Activated T-helper 2 cell treated with anti-CD3 and anti-CD28 coated beads, Interferon-gamma antibody, Interleukin-2, Interleukin-4, amounts not matched to agents 10 μg/mL and 5 μg/mL and 100 μg/mL, durations not matched to agents 14 hours and 24 hours and 36 hours (primary cell): ENCODE measurements at places on chromosomes 2 and 18. TPM values are rescaled to one million over a fixed set of nuclear protein-coding genes. Genes with fewer than 3 reads are reported as not detected.

MROH2A gene
- not detected in 2 replicates for total RNA-seq

DNA sequence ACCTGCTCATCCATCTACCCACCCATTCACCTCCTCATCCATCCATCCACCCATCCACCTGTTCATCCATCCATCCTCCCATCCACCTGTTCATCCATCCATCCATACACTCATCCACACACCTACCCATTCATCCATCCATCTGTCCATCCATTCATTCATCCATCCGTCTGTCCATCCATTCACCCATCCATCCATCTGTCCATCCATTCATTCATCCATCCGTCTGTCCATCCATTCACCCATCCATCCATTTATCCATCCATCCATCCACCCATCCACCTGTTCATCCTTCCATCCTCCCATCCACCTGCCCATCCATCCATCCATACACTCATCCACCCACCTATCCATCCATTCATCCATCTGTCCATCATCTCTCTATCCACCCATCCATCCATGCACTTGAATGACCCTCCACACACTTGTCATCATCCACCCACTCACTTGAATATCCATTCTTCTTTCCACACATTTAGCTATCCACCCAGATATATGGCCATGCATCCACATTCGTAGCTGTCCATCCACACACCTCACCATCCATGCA, 45.0 kb downstream of the CROCC2 start:
- no peak for DNase-seq
- no peak overlapping the region for H3K4me3 ChIP-seq
- H3K4me1 ChIP-seq, result no peaks in the 10 kb centered on the region
- no peaks in the 10 kb centered on the region for H3K27me3 ChIP-seq

HOXD11 gene
- not detected in 2 replicates for total RNA-seq

TMEM17 gene
- total RNA-seq, result 0.23 TPM in 1 of 2 replicates, not detected in the other

EHBP1 gene
- 22.1 and 25.6 TPM in 2 replicates for total RNA-seq

SCN7A gene
- not detected in 2 replicates for total RNA-seq

DNA sequence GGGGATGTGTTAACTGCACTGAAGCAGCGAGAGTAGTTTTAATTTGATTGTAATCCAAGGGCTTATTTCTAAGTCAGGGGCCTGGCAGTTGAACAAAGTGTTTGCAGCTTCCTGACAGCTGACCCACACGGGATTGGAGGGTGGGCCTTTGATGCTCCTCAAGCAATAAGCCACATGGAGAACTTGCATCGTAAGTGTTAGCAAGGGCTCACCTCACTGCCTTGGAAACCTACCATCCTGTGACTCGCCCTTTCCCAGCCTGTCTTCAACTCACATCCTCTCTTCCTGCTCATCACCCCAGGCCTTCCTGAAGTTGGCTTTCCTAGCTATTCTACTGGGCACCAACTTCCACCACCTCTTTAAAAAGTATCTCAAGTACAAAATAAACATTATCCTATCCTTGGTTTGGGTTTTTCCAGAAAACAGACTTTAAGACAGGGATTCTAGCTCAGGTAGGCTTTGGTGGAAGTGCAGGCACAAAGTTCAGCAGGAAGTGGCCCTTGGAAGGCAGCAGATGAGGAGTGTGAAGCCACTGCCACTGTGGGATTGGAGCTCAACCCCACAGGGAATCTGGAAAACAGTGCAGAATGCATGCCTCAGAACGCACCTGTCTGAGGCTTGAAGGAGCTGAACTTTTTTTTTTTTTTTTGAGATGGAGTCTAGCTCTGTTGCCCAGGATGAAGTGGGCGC, 31.6 kb downstream of the B3GNT2 start:
- peaks cover 14% of the 10 kb centered on the region for H3K4me1 ChIP-seq
- H3K27me3 ChIP-seq, result no peaks in the 10 kb centered on the region
- peaks cover 41% of the 10 kb centered on the region for H3K36me3 ChIP-seq
- H3K27ac ChIP-seq, result no peak overlapping the region
- DNase-seq, result no peak
- H3K4me3 ChIP-seq, result no peak overlapping the region

CRYGC gene
- total RNA-seq, result not detected in 2 replicates

- no peak for DNase-seq
- H3K27ac ChIP-seq, result no peak overlapping the region
- peaks cover 37% of the 10 kb centered on the region for H3K36me3 ChIP-seq
- H3K27me3 ChIP-seq, result no peaks in the 10 kb centered on the region
- H3K4me3 ChIP-seq, result no peak overlapping the region
- peaks cover 12% of the 10 kb centered on the region for H3K4me1 ChIP-seq
Measured at GRCh38 chr18:42052122-42052708, 97.2 kb downstream of the PIK3C3 start.

DNA sequence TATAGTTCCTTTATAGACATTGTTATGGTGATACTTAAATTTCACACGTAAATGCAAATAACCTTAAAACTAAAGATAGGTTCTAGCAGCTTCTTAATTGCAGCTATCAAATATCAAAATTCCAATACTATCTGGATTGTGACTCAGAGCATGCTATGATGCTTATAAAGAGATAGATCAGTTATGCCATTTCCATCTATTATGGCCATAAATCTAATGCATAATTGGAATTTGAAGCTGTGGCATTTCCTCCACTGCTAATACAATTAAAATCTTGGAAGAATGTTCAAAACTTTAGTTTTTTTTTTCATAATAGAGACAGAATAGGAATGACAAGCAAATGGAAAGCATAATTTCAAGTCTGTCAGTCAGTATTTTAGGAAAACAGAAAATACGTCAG, 220.8 kb upstream of the GALNT5 start:
- peaks cover 10% of the 10 kb centered on the region for H3K27me3 ChIP-seq
- no peaks in the 10 kb centered on the region for H3K36me3 ChIP-seq
- H3K27ac ChIP-seq, result no peak overlapping the region

ABHD1 gene
- 1.2 and 1.5 TPM in 2 replicates for total RNA-seq

- H3K36me3 ChIP-seq, result no peaks in the 10 kb centered on the region
- no peak overlapping the region for H3K27ac ChIP-seq
- DNase-seq, result no peak
- H3K27me3 ChIP-seq, result no peaks in the 10 kb centered on the region
- no peaks in the 10 kb centered on the region for H3K4me1 ChIP-seq
Measured at GRCh38 chr2:228426502-228427216, 245.2 kb upstream of the SPHKAP start.

GRCh38 chr18:36440614-36441013, 143.1 kb downstream of the FHOD3 start:
- peaks cover 6% of the 10 kb centered on the region for H3K27me3 ChIP-seq
- no peak overlapping the region for H3K27ac ChIP-seq
- DNase-seq, result no peak

IL1RL2 gene
- total RNA-seq, result not detected in 2 replicates

- H3K4me3 ChIP-seq, result no peak overlapping the region
- H3K36me3 ChIP-seq, result no peaks in the 10 kb centered on the region
- no peak overlapping the region for H3K27ac ChIP-seq
- H3K27me3 ChIP-seq, result peaks cover 50% of the 10 kb centered on the region
Measured at GRCh38 chr2:234046521-234046920, 4.0 kb upstream of the SPP2 start.

DNA sequence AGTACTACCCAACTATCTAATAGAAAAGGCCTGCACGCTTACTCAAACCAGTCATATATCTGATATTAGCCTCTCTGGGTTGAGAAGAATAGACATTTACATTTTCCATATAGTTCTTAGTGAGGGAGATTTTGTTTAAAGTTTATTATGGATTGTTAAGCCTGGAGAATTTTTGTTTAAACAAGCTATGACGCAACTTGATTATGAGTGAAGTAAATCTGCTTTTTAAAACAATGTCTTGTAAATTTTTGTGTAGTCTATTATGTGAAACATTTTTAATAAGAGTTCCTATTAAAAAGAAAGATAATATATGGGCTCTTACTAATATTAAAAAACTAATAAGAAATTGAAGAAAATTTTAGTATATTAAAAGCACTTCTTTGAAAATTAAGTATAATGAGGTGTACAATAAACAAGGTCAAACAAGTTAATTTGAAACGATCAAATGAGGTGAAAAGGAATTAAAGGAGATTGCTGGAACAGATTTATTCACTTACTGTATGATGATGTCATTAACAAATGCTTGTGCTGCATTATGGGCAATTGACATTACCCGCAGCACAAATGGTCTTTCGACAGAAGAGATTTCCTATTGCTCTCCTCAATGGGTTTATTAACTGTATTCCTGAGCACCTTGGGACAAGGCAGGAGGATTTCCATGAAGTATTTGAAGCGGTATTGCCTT, 229.2 kb upstream of the SMIM21 start:
- peaks cover 3% of the 10 kb centered on the region for H3K4me1 ChIP-seq
- H3K4me3 ChIP-seq, result no peak overlapping the region
- DNase-seq, result no peak
- H3K27me3 ChIP-seq, result no peaks in the 10 kb centered on the region
- H3K36me3 ChIP-seq, result no peaks in the 10 kb centered on the region
- H3K27ac ChIP-seq, result no peak overlapping the region

GRCh38 chr2:68371138-68371537, 6.1 kb downstream of the PLEK start:
- no peak for DNase-seq
- H3K27ac ChIP-seq, result no peak overlapping the region
- peaks cover 4% of the 10 kb centered on the region for H3K36me3 ChIP-seq
- peaks cover 49% of the 10 kb centered on the region for H3K27me3 ChIP-seq

GRCh38 chr2:12430407-12431133, 286.2 kb upstream of the TRIB2 start:
- peak overlapping the region; percentile 63 for H3K27ac ChIP-seq
- no peak for DNase-seq
- peaks cover 29% of the 10 kb centered on the region for H3K4me1 ChIP-seq
- H3K27me3 ChIP-seq, result no peaks in the 10 kb centered on the region
- peak overlapping the region; percentile 18 for H3K4me3 ChIP-seq
- no peaks in the 10 kb centered on the region for H3K36me3 ChIP-seq

SERPINB10 gene
- total RNA-seq, result not detected in 2 replicates

DNA sequence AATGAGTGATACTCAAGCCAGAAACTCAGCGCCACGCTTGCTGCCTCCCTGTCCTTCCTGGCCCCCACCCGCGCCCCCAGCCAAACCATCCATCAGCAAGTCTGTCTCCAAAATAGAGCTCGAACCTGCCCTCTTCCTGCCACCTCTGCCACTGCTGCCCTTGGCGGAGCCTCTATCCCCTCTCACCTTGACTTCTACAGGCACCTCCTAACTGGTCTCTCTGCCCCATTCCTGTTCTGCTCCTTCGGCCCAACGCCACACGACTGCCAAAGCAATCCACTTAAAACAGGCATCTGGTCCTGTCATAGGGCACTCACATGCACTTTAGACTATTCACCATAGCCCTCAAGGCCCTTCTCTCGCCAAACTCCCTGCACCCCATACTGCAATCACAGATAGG, 210.3 kb upstream of the SMAD2 start:
- H3K27me3 ChIP-seq, result peaks cover 60% of the 10 kb centered on the region
- H3K4me3 ChIP-seq, result no peak overlapping the region
- no peak for DNase-seq
- no peak overlapping the region for H3K27ac ChIP-seq
- peaks cover 12% of the 10 kb centered on the region for H3K4me1 ChIP-seq

ZNF24 gene
- 46.0 and 51.5 TPM in 2 replicates for total RNA-seq

SLC4A5 gene
- 1.2 and 1.8 TPM in 2 replicates for total RNA-seq

DNA sequence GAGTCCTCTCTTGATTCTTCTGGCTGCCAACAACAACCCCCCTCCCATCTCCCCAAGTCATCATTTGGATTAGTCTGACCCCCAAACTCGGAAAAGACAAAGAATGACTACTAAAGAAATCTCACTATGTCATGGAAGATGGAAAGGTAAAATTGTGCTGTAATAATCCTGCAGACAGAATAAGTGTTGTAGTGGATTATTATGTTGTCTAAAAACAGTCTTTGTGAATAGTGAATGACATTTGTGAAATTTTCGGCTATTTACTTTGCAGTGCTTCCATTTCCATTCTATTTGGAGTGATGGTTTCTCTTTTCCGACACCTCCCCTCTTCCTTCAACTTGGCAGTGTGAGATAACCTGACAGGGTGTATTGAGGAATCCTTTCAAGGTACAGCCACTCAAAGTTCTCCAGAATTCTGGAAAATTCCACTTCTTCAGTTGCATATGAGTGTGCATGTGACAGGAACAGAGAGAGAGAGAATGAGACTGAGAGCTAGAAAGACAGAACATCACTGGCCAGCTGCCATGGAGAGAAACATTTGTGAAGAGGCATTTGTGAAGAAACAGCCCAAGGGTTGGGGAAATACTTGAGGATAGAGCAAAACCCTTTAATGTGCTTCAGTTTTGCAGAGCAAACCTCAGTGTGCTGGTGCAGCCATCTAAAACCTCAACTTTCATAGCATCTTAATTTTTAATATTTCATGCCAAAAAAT, 141.9 kb upstream of the DLX2 start:
- peaks cover 2% of the 10 kb centered on the region for H3K4me1 ChIP-seq
- H3K4me3 ChIP-seq, result no peak overlapping the region
- peaks cover 6% of the 10 kb centered on the region for H3K27me3 ChIP-seq
